ENCODE measurements at places on chromosomes 5 and 9.
A peak's percentile ranks its signal among the peaks of the same experiment; 100 is the strongest.

GRCh38 chr5:178388386-178389025 lies 155.9 kb upstream of the PHYKPL start:
- peak; percentile 71 for DNase-seq

DNA sequence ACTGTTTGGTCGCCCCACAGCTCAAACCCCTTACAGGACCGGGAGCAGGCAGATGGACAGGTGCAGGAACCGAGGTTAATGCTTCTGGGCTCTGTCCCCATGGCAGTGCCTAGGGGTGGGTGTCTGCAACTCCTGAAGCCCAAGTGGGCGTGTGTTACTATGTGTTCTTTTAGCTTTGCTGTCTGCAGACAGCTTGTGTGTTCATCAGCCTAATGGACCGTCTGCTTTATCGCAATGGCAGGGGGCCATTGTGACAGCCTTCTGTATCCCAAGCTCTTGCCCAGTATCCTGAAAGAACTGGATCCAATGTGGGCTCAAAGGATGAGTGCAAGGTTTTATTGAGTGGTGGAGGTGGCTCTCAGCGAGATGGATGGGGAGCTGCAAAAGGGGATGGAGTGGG lies 266.7 kb downstream of the CSNK1G3 start:
- DNase-seq = no peak

DNA sequence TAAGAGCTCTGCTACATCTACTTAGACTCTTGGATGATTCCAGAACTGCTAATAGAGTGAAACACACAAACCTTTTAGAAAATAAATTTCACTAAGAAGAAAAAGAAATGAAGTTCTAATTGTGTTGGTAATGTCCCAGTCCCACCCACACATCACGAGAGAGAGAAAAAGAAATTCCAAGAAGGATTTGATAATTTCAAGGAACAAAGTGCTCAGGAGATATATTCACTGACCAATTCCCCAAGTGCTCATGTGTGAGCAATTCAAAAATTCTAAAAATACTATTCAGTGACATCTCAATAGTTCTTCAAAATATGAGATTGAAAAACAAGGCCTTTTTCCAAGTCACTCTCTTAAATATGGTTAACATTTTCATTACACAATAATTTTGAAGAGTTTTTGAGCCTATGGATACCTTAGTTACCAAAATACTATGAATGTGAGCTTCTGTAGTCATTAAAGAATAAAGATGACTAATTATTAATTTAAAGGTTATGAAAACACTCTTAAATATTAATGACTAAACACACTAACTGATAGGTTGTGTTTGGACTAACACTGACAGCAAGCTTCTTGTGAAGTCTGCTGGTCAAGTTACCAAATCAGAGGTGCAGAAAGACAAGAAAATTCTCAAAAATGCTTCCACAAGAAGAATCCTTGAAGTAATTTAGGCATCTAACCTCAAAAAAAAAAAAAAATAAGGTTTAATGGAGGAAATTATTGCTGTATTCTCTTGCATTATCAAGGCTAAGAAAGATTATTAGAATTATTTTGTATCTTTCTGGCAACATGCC lies 245.3 kb downstream of the PDE4D start:
- no peak for DNase-seq

DNA sequence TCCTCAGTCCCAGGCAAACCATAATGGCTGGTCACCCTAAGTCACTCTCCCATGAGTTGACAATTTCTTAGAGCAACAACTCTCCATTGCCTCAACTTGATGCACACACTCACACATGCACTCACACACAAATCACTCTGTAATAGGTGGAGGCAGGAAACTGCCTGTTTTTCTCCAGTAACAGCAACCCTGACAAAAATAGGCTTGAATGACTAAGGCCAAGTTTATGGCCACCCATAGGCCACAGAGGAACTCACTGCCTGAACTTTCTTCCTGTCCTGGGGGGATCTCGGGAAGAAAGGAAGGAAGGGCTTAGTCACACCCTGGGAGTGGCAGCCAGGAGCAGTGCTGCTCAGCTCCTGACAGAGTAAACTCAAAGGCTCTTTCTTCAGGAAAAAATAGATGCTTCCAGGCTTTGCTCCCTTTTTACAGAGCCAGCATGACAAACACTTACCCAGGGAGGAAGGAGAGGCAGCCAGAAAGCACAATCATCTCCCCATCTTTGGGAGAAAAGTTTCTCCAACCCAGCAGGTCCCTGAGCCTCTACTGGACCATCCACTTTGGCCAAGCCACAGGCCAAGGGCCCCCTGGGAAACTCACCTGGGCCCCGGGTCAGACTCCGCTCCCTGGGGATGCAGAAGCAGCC lies 368 bp downstream of the SH3TC2 start:
- DNase-seq = peak; percentile 86

DNA sequence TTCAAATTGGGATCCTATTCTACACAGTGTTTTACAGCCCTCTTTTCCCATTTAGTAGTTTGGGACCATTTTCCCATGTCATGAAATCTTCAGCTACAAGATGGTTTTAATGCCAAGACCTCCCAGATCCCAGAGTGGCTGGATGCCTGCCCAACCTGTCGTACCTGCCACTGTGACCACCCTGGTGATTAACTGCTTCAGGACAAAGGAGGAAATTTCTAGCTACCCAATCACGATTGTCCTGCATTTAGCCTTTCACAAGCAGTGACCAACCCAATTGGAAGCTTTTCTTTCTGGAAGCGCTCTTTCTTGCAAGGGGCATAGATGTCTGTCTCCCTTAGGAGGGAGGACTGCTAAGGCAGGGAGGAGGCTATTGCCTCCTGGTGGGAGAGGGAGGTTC lies 13.8 kb downstream of the IL9 start:
- DNase-seq = no peak

Data from fibroblast of skin of abdomen (primary cell).